ENCODE measurements at places on chromosomes 3 and 15.

DNA sequence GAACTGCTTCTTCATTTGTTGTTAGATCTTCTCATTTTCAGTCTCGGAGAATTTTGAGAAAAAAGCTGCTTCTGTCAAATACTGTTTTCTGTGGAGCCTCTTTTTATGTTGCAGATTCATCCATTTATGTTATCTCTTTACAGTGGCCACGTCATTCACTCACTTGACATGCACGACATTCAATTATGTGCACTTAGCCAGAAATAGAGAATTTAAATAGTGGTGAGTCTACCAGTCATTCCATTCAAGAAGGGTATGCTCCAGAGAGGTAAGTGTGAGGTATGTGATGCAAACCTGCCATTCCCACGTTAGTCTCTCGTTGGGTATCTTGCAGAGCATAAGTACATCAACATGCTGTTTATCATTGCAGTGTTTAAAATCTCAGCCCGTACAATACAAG, 9.8 kb downstream of the ARPP19 start:
- no peak for DNase-seq

- DNase-seq: peak; percentile 79
Observed at GRCh38 chr3:16243706-16244490, 20.8 kb downstream of the DPH3 start.

DNA sequence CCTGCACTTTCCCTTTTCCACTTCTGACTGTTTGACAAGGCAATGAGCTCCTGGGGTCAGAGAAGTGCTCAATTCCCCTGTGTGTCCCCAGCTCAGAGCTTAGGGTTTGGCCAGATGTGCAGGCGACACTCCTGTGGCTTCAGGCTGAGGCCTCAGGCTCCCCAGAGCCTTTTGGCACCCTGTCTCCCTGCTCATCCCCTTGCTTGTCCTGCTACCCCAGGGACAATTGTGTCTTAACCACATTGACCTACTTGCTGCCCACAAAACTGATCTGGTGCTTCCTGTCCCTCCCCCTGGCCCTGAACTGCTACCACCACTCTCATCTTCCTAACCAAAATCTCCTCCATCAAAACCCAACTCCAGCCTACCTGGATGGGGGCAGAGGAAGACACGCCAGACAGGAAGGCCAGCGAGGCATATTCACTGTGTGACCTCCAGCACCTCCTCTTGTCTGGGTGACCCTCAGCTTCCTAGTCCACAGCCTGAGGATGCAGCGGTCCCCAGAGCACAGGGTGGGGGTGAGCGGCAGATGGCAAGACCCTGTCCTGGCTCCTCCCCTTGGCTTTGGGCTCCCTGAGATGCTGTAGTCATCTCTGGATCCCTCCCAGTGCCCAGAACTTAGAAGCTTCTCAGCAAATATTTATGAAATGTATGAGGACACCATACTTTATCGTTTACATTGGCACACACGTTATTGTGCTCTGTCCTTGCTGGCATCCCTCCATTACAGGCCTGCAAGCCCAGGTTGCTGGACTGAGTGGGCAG, 98.9 kb upstream of the SLC6A6 start:
- DNase-seq: no peak

- DNase-seq: no peak
Observed at GRCh38 chr3:183587336-183587735, 31.8 kb upstream of the KLHL6 start.

DNA sequence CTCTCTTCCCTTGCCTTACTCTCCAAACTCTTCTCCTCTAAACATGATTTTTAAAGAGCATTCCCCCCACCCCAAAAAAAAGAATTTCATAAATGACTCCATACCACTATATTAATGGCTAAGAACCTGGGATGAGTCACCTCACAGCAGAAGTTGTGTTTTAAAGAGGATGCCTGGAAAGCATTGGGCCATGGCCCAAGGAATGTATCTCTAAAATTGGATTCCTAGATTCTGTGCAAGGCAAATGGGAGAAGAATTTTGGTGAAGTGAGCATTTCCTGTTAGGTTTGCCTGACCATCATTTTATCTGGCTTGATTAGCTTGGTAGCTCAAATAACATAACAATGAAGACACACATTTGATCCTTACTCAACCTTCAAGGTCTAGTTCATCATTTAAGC, 251.4 kb downstream of the NR1D2 start:
- DNase-seq: no peak

- peak; percentile 98 for DNase-seq
Observed at GRCh38 chr3:186097663-186098451, 11.0 kb downstream of the ETV5 start.

GRCh38 chr3:16089521-16089920, 85.0 kb upstream of the GALNT15 start:
- no peak for DNase-seq

GRCh38 chr3:125622381-125622791, 27.1 kb upstream of the OSBPL11 start:
- peak; percentile 62 for DNase-seq

- DNase-seq: no peak
Observed at GRCh38 chr3:81516042-81516441, 245.4 kb downstream of the GBE1 start.

Data from putamen (tissue), 1 donor.